ENCODE measurements at places on chromosomes 16 and 17. TPM values are rescaled to one million over a fixed set of nuclear protein-coding genes. Genes with fewer than 3 reads are reported as not detected.

DNA sequence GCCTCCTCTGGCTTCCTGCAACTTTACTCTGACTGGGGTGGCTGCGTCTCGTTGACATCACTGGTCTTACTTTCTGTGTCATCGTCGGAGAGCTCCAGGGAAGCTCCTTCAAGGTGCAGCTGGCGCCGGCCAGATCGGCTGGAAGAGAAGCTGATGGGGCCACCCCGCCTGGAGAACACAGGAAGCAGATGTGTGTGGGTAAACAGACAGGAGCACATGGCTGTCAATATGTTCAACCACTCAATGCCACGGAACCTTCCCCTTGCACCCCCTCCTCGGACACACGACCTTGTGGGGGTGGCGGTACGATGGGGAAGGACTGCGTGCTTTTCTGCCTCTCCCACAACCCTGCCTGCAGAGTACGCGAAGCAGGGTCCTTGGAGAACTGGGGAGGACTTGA is 40.1 kb downstream of the NDEL1 start:
- no peak overlapping the region for H3K4me3 ChIP-seq
- H3K36me3 ChIP-seq: peaks cover 77% of the 10 kb centered on the region
- no peak for DNase-seq

DNA sequence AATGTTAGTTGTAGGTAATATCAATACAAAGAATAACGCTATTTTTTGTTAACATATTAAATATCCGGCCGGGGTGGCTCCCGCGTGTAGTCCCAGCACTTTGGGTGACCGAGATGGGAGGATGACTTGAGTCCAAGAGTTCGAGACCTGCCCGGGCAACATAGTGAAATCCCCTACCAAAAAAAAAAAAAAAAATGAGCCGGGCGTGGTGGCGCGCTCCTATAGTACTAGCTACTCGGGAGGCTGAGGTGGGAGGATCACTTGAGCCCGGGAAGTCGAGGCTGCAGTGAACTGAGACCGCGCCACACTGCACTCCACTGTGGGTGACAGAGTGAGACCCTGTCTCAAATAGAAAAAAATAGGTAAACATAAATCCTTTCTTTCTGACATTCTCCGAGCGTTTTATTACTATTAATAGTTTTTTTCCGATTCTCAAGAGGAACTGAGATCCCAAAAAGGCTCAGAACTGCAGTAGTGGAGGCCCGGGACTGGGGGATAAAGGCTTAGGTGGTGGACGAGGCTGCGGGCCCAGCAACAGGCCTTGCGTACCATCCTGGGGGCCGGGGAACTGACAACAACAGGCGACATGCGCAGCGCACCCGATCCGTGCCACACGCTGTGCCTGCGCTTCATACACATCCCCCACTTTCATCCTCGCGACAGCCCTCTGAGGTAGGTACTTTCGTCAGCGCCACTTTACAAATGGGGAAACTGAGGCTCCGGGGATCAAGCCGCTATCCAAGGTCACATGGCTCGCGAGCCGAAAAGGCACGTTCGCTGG is 919 bp downstream of the N4BP1 start:
- DNase-seq: peak; percentile 45
- peaks cover 10% of the 10 kb centered on the region for H3K4me1 ChIP-seq
- H3K36me3 ChIP-seq: no peaks in the 10 kb centered on the region
- no peaks in the 10 kb centered on the region for H3K27me3 ChIP-seq

Gene FKBP10
- total RNA-seq: 130 TPM

Gene TSNAXIP1
- total RNA-seq: 0.94 TPM

DNA sequence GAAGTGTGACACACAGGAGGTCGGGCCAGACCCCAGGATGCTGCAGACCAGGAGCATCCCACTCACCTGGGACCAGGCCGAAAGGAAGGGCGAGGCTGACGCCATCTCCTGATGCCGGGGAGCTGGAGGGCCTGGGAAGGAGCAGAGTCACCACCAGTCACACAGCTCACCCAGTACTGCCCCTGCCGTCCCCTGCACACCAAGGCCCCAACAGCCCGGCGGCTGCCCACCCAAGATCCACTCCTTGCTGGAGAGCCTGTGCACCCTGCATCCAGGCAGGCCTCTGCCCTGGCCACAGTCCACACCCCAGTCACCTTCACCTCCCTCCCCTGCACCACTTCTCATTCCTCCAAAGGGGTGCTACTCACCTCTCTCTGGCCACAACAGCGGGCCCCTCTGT is 4.8 kb downstream of the ZNF500 start:
- no peak overlapping the region for H3K27ac ChIP-seq
- no peaks in the 10 kb centered on the region for H3K4me1 ChIP-seq
- H3K36me3 ChIP-seq: no peaks in the 10 kb centered on the region
- DNase-seq: no peak
- H3K27me3 ChIP-seq: no peaks in the 10 kb centered on the region
- H3K4me3 ChIP-seq: no peak overlapping the region

Gene EVI2A
- 1.4 TPM for total RNA-seq

GRCh38 chr17:47621293-47622179 is 28.2 kb upstream of the KPNB1 start:
- DNase-seq: no peak
- no peaks in the 10 kb centered on the region for H3K27me3 ChIP-seq
- H3K4me3 ChIP-seq: no peak overlapping the region

DNA sequence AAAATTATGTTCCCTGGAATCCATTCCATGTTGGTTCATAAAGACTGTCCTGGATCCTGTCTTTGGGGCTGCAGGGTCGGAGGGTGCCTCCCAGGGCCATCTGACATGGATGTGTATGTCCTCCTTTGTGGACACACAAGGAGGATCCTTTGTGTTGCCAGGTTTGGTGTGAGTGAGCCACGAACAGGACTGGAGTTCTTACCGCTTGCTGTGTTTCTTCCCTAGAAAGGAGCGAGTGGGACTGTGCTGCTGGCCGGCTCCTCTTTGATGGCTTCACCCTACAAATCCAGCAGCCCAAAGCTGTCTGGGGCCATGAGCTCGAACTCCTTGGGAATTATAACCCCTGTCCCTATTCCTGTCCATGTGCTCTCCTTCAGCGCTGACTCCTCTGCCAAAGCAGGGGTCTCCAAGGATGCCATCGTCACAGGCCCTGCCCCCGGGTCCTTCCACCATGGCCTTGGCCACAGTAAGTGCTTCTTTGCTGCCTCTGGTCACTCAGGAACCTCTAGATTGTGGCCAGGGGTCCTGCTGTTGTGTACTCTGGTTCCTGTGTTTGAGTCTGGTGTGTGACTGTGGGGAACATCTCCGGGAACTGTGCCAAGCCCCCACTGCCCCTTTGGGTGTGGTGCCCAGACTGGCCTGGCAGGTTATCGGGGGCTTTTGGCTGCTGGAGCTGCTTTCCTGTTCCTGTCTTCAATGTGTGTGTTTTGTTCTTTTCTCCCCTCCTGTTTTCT is 29.5 kb downstream of the UBN1 start:
- H3K4me1 ChIP-seq: no peaks in the 10 kb centered on the region
- H3K36me3 ChIP-seq: no peaks in the 10 kb centered on the region
- no peak overlapping the region for H3K27ac ChIP-seq
- DNase-seq: no peak

Gene GLP2R
- 14.5 TPM for total RNA-seq

DNA sequence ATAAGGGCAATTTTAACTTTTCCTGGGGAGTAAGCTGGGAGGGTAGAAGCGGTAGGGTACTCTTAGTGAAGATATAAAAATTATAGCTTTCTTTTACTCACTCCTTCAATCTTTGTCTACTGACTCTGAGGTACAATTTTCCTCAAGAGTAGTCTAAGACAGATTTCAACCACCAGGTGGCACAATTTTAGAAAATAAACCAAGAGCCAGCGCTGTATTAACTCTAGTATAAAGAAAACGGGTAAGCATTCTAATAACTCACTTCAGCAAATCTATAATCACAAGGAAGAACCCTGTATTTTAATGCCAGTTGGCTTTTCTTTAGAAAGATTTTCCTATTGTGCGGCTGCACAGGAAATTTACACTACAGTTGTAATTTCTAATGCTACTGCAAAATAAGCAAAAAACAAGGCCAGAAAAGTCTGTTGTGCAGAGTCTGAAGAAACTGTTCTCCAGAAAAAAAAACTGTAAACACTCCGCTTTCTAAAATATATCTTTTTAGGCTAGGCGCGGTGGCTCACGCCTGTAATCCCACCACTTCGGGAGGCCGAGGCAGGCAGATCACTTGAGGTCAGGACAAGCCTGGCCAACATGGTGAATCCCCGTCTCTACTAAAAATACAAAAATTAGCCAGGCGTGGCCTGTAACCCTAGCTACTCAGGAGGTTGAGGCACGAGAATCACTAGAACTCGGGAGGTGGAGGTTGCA is 1.9 kb downstream of the CMC2 start:
- no peaks in the 10 kb centered on the region for H3K36me3 ChIP-seq
- H3K27ac ChIP-seq: peak overlapping the region; percentile 33
- no peaks in the 10 kb centered on the region for H3K27me3 ChIP-seq
- peak overlapping the region; percentile 39 for H3K4me3 ChIP-seq
- H3K4me1 ChIP-seq: no peaks in the 10 kb centered on the region

DNA sequence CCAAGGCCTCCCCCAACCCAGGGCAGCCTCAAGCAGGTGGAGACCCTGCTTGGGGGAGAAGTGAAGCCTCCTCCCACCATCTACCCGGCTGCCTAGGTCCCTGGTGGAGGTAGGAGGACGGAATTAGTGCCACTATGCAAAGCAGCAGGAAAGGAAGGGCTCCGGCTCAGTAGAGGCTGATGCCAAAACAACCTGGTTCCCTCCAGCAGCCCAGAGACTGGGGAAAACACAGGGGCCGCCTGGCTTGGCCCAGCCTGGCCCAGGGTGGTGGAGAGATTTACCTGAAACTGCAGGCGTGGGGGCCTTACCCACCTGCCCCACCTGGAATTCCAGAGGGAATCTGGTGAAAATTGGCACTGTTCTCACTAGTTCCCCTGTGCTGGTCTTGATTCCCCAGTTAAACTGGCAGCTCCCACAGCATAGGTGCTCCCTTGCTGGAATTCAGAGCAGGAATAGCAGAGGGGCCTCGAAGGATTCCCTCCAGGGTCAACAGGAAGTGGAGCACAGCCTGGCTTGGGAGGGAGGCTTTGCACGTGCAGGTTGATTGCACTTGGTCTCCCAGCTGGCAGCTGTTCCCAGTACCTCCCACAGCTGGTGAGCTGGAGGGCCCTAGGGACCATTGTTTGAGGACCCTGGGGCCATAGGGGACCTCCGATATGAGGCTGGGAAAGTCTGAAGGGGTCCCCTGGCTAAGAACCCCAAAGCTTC is 4.5 kb downstream of the CD79B start:
- no peaks in the 10 kb centered on the region for H3K27me3 ChIP-seq
- peak overlapping the region; percentile 91 for H3K27ac ChIP-seq
- no peak overlapping the region for H3K4me3 ChIP-seq

GRCh38 chr17:21686165-21687015 is 5.9 kb upstream of the KCNJ18 start:
- no peak for DNase-seq
- no peak overlapping the region for H3K27ac ChIP-seq
- H3K4me3 ChIP-seq: no peak overlapping the region
- H3K4me1 ChIP-seq: no peaks in the 10 kb centered on the region
- H3K36me3 ChIP-seq: no peaks in the 10 kb centered on the region

DNA sequence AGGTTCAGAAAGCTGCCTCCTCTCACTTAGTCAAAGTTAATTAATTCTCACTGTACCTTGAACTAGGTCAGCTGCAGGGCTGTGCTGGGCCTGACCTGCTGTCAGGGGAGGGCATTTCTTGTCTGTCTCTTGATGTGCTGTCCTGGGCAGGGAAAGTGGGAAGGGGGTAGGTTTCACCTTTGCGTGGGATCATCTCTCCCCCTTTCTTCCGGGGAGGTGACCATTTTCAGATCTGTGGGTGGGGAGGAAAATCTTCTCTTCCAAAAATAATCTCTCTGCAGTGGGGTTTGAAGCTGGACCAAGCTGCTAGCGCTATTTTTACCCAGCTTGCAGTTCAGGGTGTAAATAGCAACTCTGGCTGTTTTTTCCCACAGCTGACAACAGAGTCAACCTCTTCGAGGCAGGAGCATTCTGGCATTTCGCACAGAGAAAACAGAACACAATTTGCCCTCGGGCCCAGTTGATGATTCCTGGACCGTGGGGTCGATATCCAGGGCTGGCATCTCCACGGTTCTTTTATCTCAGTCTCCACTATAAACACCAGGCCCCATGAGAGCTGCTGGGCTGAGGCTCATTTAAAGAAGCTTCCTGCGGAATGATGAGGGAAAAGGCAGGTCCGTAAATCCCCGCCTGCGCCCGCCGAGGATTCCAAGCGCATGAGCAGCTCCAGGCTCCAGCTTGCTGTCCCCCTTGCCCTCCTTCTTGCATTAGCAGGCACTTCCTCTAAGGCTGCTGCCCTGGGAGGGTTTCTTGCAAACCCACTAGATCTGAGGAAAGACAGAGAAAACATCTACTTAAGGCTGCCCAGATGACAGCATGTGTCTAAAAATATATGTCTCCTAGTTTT is 93.9 kb downstream of the YPEL2 start:
- no peaks in the 10 kb centered on the region for H3K36me3 ChIP-seq
- no peaks in the 10 kb centered on the region for H3K27me3 ChIP-seq
- no peaks in the 10 kb centered on the region for H3K4me1 ChIP-seq
- DNase-seq: no peak
- H3K4me3 ChIP-seq: no peak overlapping the region

DNA sequence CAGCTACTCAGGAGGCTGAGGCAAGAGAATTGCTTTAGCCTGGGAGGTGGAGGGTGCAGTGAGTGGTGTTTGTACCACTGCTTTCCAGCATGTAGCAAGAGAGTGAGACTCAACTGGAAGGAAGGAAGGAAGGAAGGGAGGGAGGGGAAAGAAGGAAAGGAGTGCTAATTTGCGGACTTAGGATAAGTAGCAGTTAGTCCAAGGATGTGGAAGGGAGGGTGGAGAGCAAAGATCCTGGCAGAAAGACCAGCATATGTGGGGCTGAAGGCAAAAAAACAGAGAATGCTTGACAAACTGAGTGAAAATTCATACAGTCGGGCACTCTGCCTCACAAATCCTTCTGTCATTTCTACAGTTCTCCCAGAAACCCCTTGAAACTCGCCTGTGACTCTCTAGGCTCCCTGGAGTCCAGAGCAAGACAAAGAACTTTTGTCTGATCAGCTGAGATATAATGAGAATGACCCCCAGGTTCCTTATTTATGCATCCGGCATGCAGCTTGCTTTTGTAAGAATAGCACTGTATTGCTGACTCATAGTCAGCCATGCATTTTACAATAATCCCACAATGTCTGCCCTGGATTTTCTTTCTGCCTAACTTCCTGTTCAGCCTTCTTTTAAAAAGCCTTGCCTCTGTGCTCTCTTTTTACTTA is 31.5 kb downstream of the CDK5RAP3 start:
- no peaks in the 10 kb centered on the region for H3K27me3 ChIP-seq
- H3K27ac ChIP-seq: peak overlapping the region; percentile 22
- H3K4me3 ChIP-seq: no peak overlapping the region
- H3K36me3 ChIP-seq: no peaks in the 10 kb centered on the region

Gene KCNJ18
- not detected for total RNA-seq

DNA sequence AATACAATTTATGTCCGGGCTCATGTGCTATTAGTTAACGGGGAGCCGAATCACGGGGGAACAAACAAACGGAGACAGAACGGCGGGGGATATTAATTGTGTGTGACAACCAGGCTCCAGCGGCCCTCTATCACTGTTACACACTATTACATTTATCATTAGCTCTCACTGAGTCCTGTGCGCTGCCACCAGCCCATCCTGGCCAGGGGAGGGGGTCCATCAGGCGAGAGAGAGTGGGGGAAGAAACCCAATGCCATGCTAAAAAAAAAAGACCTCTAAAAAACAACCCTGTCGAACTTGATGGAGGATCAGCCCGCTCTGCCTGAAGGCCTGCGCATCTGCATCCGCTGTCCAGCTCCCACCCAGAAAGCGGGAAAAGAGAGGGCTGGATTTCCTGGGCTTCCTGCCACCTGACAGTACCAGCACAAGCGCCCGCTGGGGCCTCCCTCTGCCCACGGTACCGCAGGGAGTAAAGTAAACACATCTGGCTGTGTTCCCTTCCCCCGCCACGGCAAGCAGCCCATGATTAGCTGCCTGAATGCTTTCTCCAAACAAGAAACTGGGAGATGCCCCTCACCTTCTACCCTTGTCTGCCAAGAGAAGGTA is 41.7 kb downstream of the PIPOX start:
- no peaks in the 10 kb centered on the region for H3K36me3 ChIP-seq
- no peak overlapping the region for H3K4me3 ChIP-seq

Data from Peyer's patch (tissue), 4 donors.